ENCODE measurements at places on chromosomes 5 and 9.

GRCh38 chr5:120152472-120152871, 311.6 kb upstream of the PRR16 start:
- no peak for DNase-seq

- DNase-seq: no peak
Observed at GRCh38 chr5:156888520-156888919, 38.4 kb downstream of the PPP1R2B start.

GRCh38 chr5:83000428-83000827, 76.8 kb downstream of the TMEM167A start:
- DNase-seq: no peak

- DNase-seq: no peak
Observed at GRCh38 chr9:75183306-75183705, 95.0 kb downstream of the OSTF1 start.

- DNase-seq: no peak
Observed at GRCh38 chr9:36193023-36193422, 2.3 kb downstream of the CLTA start.

DNA sequence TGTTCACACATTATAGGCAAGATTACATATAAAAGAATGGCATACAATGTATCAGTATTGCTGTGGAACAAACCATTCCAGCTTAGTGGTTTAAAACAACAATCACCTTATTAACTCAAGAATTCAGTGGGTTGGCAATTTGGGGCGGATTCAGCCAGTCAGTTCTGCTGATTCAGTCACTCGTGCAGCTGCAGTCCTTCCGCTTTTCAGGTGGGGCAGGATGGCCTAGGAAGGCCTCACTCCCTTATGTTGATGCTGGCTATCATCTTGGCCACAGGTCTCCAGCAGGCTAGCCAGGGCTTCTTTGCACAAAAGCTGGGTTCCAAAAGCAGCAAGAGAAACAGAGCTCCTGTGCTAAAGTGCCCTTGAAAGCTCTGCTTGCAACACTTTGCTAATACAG, 150.6 kb downstream of the MCTP1 start:
- no peak for DNase-seq

GRCh38 chr5:112919972-112920371, 2.1 kb downstream of the REEP5 start:
- DNase-seq: no peak

DNA sequence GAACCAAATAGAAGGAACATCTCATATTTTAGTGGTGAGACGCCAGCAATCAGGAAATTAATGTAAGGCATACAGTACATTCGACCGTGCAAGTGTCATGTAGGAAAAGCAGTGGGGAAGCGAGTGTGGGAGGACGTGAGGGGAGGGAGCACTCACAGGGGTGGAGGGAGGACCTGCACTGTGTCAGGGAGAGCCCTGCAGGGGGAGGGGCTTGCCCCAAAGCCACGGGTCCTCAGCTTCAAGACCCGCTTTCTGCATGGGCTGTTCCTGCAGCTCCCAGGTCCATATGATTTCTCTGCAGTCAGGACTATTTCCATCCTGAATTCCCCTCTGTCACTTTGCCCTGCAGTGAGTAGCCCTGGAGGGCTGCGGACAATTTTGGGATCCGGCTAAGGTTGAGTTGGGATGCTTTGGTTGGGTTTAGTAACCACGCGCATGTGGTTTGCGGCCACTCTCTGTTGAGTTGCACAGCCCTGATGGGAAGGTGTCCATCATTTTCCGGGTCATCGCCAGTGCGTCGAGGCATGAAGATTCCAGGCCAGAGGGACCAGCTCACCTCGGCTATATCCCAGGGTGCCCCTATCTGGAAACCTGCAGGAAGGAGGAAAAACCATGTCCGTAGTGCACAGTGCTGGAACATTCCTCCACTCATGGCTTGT, 61.9 kb downstream of the IRX1 start:
- no peak for DNase-seq

GRCh38 chr5:175809531-175810121, 61.8 kb upstream of the CPLX2 start:
- DNase-seq: no peak

DNA sequence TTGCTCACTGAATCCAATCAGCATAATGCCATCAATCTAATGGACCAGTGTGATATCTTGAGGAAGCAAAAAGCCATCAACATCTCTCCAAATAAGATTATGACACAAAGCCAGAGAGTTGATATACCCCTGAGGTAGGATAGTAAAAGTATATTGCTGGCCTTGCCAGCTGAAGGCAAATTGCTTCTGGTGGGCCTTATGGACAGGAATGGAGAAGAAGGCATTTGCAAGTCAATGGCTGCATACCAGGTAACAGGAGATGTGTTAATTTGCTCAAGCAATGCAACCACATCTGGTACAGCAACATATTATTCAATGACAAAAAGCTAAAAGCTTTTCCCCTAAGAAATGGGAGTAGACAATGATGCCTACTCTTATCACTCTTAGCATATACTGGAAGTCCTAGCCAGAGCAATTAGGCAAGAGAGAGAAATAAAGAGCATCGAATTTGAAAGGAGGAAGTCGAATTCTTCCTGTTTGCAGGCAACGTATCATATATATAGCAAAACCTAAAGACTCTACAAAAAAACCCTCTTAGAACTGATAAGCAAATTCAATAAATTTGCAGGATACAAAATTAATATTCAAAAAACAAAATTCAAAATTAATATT, 216.1 kb upstream of the RASA1 start:
- DNase-seq: no peak

- no peak for DNase-seq
Observed at GRCh38 chr9:108972626-108973209, 38.5 kb downstream of the ABITRAM start.
